ENCODE measurements at places on chromosomes 5 and 9. TPM values are rescaled to one million over a fixed set of nuclear protein-coding genes. Genes with fewer than 3 reads are reported as not detected.
A peak's percentile ranks its signal among the peaks of the same experiment; 100 is the strongest.

SMIM33 gene
- not detected for total RNA-seq

PHYHD1 gene
- 21.1 TPM for total RNA-seq

GARIN3 gene
- not detected for total RNA-seq

TMEM8B gene
- 14.6 TPM for total RNA-seq

ECPAS gene
- total RNA-seq: 115 TPM

CER1 gene
- total RNA-seq: not detected

ACTBL2 gene
- not detected for total RNA-seq

IFNK gene
- not detected for total RNA-seq

MACROH2A1 gene
- total RNA-seq: 192 TPM

C9orf50 gene
- total RNA-seq: not detected

FBP2 gene
- total RNA-seq: not detected

LYRM7 gene
- total RNA-seq: 5.2 TPM

CARD9 gene
- total RNA-seq: 1.4 TPM

DNA sequence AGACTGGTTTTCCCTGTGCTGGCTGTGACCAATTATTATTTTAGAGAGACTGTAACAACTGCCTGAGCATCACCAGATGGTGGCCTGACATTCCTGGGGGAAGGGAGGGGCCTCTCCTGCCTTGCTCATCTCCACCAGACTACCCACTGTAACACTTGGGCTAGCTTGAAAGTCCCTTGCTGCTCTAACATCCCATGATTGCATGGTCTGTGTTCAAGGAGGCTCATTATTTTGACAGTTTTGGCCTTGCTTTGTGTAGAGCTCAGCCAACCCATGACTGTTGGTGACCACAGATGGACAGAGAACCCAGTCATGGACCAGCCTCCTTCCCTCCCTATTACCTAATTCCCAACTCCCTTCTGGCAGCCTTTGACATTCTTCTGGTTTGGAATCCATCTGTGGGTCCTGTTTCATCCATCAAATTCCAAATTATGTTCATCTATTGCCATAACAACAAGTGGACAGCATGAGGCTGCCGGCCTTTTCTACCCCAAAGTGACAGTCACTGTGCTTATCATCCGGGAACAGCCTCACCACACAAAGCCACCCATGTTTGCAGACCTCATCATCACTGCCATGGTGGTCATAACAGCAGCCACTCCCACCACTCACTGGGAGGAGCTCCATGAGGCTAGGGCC, 49.0 kb upstream of the ICE1 start:
- no peak for DNase-seq
- no peaks in the 10 kb centered on the region for H3K36me3 ChIP-seq
- H3K4me3 ChIP-seq: no peak overlapping the region
- H3K27ac ChIP-seq: no peak overlapping the region
- no peaks in the 10 kb centered on the region for H3K4me1 ChIP-seq

GRCh38 chr5:83101514-83101913, 24.2 kb downstream of the XRCC4 start:
- peaks cover 22% of the 10 kb centered on the region for H3K4me1 ChIP-seq
- H3K27me3 ChIP-seq: no peaks in the 10 kb centered on the region
- DNase-seq: no peak
- no peaks in the 10 kb centered on the region for H3K36me3 ChIP-seq

DNA sequence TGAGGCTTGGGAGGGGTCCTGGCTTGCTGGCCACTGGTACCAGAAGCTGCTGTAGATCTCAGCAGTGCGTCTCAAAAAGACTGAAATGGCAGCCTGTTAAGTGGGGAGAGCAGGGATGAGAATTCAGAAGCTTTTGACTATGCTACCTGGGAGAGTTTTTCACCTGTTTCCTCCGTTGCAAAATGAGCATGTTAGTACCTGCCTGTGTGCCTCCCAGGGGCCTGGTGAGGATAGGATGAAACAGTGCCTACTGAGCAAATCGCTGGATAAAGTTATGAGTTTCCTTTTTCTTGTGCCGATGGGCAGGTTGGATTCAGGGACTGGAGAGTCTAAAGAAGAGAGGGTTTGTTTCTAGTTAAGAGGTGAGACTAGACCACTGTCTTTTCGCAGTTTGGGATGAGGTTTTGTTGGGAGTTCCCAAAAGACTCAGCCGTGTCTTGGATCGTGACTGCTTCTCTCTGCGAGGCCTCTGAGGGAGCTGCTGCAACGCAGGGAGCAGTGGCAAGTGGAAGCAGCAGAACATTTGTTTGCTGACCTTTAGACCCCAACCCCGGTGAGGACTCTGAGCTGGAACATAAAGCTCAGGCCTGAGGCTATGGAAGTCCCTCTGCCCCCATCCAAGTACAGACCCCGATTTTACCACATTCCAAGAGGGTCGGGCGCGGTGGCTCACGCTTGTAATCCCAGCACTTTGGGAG, 1.4 kb downstream of the RALGPS1 start:
- H3K4me1 ChIP-seq: peaks cover 6% of the 10 kb centered on the region
- H3K36me3 ChIP-seq: no peaks in the 10 kb centered on the region
- H3K4me3 ChIP-seq: no peak overlapping the region
- DNase-seq: no peak

DNA sequence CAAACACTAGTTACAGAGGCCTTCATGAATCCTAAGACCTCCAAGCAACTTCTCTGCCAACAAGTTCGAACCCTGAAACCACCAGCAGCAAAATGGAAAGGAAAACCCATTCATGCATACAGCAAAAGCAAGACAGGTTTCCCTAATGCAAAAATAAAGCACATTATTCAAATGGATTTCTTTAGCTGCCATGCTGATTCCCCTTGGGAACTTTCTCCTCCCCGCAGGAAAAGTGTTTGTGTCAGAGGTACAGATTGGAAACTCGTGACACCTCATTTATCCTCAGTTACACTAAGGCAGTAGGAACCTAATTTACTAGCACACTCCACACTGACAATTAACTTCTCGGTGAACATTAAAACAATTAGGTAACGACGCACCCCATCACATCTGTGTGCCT, 63.4 kb downstream of the TLE1 start:
- no peak for DNase-seq
- H3K4me1 ChIP-seq: peaks cover 33% of the 10 kb centered on the region
- H3K27ac ChIP-seq: no peak overlapping the region
- H3K4me3 ChIP-seq: no peak overlapping the region
- no peaks in the 10 kb centered on the region for H3K27me3 ChIP-seq
- no peaks in the 10 kb centered on the region for H3K36me3 ChIP-seq

- H3K27me3 ChIP-seq: no peaks in the 10 kb centered on the region
- H3K4me3 ChIP-seq: no peak overlapping the region
- H3K4me1 ChIP-seq: peaks cover 27% of the 10 kb centered on the region
Observed at GRCh38 chr9:93573516-93573828, 2.9 kb upstream of the PHF2 start.

GRCh38 chr5:107398703-107399102, 272.0 kb downstream of the EFNA5 start:
- H3K27me3 ChIP-seq: no peaks in the 10 kb centered on the region
- H3K36me3 ChIP-seq: no peaks in the 10 kb centered on the region
- no peak for DNase-seq
- no peak overlapping the region for H3K27ac ChIP-seq

DNA sequence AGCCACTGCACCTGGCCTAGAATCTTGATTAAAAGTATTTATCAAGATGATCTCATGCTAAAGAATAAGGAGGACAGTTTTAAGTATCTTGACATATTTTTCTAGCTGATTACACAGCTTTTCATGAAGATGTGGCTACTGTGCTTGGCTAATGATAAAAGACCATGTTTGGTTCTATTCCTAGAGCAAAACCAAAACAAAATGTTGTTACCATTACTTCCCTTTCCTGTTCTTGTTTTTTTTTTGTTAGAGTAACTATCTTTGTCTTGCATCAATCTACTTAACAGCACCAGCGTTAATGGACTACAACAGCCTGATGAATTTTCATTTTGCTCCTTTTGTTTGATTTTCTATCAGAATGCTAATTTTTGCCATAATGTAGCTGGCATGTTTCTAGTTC, 86.2 kb upstream of the DHFR start:
- no peaks in the 10 kb centered on the region for H3K27me3 ChIP-seq
- H3K4me3 ChIP-seq: no peak overlapping the region
- no peak overlapping the region for H3K27ac ChIP-seq
- no peaks in the 10 kb centered on the region for H3K4me1 ChIP-seq
- DNase-seq: no peak

DNA sequence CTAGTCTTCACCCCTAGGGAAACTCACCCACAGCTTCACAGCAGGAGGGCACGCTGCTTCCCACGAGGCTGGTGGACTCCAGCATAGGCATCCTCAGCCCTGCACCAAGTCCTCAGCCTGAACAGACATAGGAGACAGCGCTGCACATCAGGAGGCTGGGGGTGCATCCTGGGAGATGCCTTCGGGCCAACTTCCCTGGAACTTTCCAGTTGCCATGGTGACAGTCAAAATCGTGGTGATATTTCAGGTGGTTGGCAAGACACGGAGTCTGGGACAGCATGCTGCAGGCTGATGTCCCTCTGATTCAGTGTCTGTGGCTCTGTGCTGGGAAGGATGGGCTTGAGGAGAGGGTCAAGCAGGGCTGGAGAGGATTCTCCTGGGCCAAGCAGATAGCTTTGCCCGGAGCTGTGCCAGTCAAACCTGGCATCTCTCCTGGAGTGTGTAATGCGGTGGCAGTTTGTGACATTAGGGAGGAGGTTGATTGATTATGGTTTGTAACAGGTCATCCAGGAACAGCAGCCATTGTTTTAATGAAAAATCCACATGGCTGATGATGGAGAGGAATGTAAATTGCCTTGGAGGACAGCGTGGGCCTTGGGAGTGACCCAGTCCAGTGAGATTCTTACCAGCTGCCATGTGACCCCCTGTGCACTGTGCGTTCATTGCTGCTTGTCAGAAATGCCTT, 35.6 kb upstream of the SEMA4D start:
- H3K4me1 ChIP-seq: no peaks in the 10 kb centered on the region
- no peak overlapping the region for H3K27ac ChIP-seq
- H3K27me3 ChIP-seq: no peaks in the 10 kb centered on the region
- H3K36me3 ChIP-seq: no peaks in the 10 kb centered on the region

DNA sequence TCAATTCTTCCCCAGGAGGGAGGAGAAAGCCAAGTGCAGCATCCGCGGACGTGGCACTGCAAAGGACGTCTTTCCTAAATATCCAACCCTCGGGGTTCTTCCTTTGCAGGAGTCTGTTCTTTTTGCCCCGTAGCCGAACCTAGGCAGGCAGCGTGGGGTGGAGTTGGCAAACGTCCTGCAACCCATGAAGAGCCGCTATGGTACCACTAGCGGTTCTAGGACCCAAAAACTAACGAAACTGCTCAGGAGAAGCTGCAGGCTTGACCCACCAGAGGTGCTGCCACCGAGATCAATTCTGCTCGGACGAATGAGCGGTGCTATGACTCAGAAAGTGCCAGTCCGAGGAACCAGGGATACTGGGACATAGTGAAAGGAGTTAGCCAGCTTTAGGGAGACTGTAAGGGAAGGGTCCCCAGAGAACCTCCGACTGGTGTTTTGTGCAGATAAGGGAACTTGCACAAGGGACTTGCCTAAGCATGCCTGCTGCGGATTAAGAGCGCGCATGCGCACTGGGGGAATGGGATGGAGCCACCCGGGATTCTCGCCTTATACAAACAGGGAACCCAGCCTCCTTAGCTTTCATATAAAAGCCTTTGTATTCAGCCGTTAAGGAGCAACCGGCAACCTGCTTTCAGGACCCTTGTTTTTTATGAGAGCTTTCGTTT, 32.7 kb downstream of the ANXA2R start:
- H3K36me3 ChIP-seq: no peaks in the 10 kb centered on the region
- H3K27ac ChIP-seq: peak overlapping the region; percentile 70
- H3K4me3 ChIP-seq: peak overlapping the region; percentile 73
- H3K27me3 ChIP-seq: peaks cover 3% of the 10 kb centered on the region

DNA sequence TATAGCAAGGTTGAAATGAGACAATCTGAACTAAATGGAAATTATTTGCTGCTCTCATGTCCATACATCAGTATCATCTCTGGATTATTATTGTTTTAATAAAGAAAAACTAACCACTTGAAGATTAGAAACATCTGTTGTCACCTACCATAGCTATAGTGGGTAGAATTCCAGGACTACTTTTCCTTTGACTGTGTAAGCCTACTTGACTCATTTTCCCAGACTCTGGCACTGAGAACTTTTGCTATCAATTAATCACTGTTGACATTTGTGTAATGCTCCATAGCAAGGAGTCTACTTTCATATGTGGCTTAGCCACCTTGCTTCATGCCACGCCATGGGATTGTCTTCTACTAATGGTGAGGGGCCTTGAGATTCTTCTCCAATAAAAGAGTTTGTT, 59.9 kb upstream of the ARRDC3 start:
- no peaks in the 10 kb centered on the region for H3K4me1 ChIP-seq
- H3K4me3 ChIP-seq: no peak overlapping the region
- no peaks in the 10 kb centered on the region for H3K27me3 ChIP-seq
- H3K36me3 ChIP-seq: no peaks in the 10 kb centered on the region
- H3K27ac ChIP-seq: no peak overlapping the region
- no peak for DNase-seq

GRCh38 chr9:128382261-128382660, 11.1 kb downstream of the URM1 start:
- no peak for DNase-seq
- no peaks in the 10 kb centered on the region for H3K4me1 ChIP-seq
- H3K4me3 ChIP-seq: no peak overlapping the region
- no peaks in the 10 kb centered on the region for H3K27me3 ChIP-seq
- peaks cover 16% of the 10 kb centered on the region for H3K36me3 ChIP-seq

- DNase-seq: no peak
- H3K4me3 ChIP-seq: no peak overlapping the region
- no peaks in the 10 kb centered on the region for H3K36me3 ChIP-seq
- H3K27ac ChIP-seq: peak overlapping the region; percentile 95
- peaks cover 80% of the 10 kb centered on the region for H3K4me1 ChIP-seq
Observed at GRCh38 chr9:113616116-113616515, 152.6 kb downstream of the RGS3 start.

DNA sequence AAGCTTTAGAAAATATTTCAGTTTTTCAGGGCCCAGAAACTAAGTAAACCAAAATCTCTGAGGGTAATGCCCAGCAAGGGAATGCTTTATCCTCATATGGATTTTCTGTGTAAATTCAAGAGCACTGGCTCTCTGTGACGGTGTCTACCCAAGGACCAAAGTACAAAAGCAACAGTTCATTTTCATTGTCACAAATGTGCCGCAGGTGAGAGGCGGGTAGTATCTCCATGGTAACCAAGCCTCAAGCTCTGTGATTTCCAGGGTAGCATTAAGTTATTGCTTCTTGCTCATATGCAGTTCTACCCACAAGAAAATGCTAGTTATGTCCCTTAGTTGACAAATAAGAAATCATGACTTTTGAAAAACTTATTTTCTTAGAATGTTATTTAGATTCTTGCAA, 164.3 kb downstream of the MTRR start:
- H3K36me3 ChIP-seq: no peaks in the 10 kb centered on the region
- no peaks in the 10 kb centered on the region for H3K4me1 ChIP-seq
- no peak overlapping the region for H3K4me3 ChIP-seq

DNA sequence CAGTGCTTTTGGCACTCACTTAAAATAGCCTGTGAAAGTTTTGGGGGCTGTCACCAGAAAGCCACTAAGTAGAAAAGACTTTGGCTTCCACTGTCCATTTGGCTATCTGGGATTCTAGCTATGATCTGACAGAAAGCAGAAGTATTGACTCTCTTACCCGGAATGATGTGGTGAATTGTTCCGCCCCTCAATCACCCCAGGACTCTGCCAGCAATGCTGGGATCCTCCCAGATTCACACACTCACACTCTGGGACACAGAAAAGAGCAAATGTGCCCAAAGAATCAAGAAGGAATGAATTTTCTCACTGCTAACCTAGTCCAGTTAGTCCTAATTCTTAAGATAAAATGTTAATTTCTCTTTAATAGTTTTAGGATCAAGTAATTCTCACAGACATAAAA, 576.9 kb downstream of the BNC2 start:
- no peak overlapping the region for H3K4me3 ChIP-seq
- no peaks in the 10 kb centered on the region for H3K36me3 ChIP-seq
- peaks cover 10% of the 10 kb centered on the region for H3K4me1 ChIP-seq
- no peaks in the 10 kb centered on the region for H3K27me3 ChIP-seq
- no peak overlapping the region for H3K27ac ChIP-seq

Measured in thoracic aorta (tissue), 2 donors.